ENCODE measurements at places on chromosomes 6 and 20. TPM values are rescaled to one million over a fixed set of nuclear protein-coding genes. Genes with fewer than 3 reads are reported as not detected.

Gene UBE3D
- total RNA-seq = 4.6 TPM

Gene RBM38
- total RNA-seq = 63.1 TPM

Gene MTFR2
- 22.1 TPM for total RNA-seq

Gene DEFB127
- total RNA-seq = not detected

Gene HLA-DRB5
- 0.33 TPM for total RNA-seq

- no peaks in the 10 kb centered on the region for H3K36me3 ChIP-seq
- no peak overlapping the region for H3K4me3 ChIP-seq
- no peak for DNase-seq
- no peaks in the 10 kb centered on the region for H3K4me1 ChIP-seq
These were observed 600.3 kb downstream of the CDH26 start for GRCh38 chr20:60558486-60558885.

- peak; percentile 60 for DNase-seq
- H3K27me3 ChIP-seq = no peaks in the 10 kb centered on the region
- peak overlapping the region; percentile 77 for H3K4me3 ChIP-seq
- H3K4me1 ChIP-seq = peaks cover 55% of the 10 kb centered on the region
- H3K36me3 ChIP-seq = peaks cover 3% of the 10 kb centered on the region
These were observed 8.1 kb downstream of the SYNJ2 start for GRCh38 chr6:157989541-157990289.

GRCh38 chr6:144757730-144758129, 472.6 kb downstream of the UTRN start:
- H3K36me3 ChIP-seq = peaks cover 2% of the 10 kb centered on the region
- no peaks in the 10 kb centered on the region for H3K4me1 ChIP-seq
- no peak overlapping the region for H3K4me3 ChIP-seq
- no peaks in the 10 kb centered on the region for H3K27me3 ChIP-seq
- DNase-seq = no peak

DNA sequence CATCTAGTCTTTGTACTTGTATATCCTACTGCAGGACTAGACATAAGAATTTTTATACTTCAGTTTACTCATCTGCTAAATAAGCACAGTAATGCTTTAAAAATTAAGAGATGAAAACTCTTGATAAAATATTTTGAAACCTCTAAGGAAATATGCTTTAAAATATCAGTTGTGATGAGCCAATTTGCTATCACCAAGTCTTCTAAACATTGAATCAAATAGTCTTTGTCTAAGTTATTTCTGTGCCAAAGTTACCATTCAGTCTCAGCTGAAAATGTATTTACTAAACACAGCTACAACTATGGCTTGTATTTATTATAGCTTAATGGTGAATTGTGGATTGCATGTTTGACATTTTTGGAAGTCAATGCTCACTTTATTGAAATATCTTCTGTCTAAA, 46.2 kb upstream of the RFPL4B start:
- no peaks in the 10 kb centered on the region for H3K4me1 ChIP-seq
- DNase-seq = no peak
- H3K36me3 ChIP-seq = no peaks in the 10 kb centered on the region
- H3K4me3 ChIP-seq = no peak overlapping the region
- H3K27ac ChIP-seq = no peak overlapping the region

Gene HLA-DQB2
- total RNA-seq = not detected

DNA sequence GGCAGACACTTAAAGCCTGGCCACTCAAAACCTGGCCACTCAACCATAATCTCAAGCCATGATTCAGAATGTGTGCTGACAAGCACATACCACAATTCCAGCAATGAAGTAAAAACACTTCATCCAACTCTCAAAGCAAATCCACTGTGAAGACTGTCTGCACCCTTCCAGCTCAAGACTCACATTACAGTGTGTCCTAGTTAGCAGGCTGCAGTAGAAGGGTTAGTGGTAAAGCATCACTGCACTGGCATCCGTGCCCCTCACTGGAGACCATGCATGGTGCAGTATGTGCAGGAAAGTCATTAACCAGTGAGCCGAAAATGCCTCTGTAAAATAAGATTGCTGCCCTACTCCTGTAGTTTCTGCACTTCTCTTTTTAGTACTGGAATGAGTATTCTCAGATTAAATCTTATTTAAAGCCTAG, 43.4 kb downstream of the SLC23A2 start:
- H3K36me3 ChIP-seq = peaks cover 3% of the 10 kb centered on the region
- H3K4me1 ChIP-seq = peaks cover 26% of the 10 kb centered on the region
- no peak overlapping the region for H3K4me3 ChIP-seq
- H3K27me3 ChIP-seq = no peaks in the 10 kb centered on the region

Gene DOK5
- 4.3 TPM for total RNA-seq

DNA sequence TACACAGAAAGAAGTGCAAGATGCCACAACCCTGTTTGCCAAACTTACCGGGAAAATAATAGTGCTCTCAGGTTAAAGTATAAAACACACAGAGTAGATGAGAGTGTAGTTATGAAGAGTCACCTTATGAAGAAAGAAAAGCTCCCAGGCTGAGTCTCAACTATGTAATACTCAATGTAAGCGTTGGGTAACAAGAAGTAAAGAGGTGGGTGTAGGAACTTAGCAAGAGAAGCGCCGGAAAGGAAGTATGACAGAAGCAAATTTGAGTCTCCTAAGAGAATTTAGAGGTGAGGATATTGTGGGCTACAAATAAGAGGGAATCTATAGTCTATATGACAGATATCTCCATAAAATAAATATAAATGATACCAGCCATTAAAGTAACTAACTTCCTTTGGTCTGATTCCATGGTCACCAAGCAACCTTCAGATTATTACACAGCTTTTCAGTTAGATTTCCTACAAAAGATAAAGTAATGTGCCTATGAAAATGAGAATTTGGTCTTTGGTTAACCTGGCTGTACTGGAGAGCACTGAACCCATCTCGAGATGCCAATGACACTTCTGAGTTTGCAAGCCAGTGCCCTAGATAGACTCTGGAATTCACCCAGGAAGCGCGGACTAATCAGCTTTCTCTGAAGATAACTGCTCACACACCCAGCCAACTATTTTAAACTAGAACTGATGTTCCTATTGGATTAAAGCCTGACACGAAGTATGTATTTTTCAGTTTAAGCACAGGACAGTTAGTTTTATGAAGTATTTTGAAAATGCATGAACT, 1.8 kb downstream of the TUBE1 start:
- no peak overlapping the region for H3K27ac ChIP-seq
- H3K4me1 ChIP-seq = peaks cover 7% of the 10 kb centered on the region
- no peaks in the 10 kb centered on the region for H3K27me3 ChIP-seq
- peak overlapping the region; percentile 10 for H3K4me3 ChIP-seq

- peaks cover 15% of the 10 kb centered on the region for H3K36me3 ChIP-seq
- no peak overlapping the region for H3K4me3 ChIP-seq
- no peak for DNase-seq
- no peak overlapping the region for H3K27ac ChIP-seq
- no peaks in the 10 kb centered on the region for H3K27me3 ChIP-seq
- H3K4me1 ChIP-seq = peaks cover 4% of the 10 kb centered on the region
These were observed 22.7 kb upstream of the RNF8 start for GRCh38 chr6:37331047-37331446.

- no peaks in the 10 kb centered on the region for H3K36me3 ChIP-seq
- H3K27me3 ChIP-seq = no peaks in the 10 kb centered on the region
- H3K4me1 ChIP-seq = no peaks in the 10 kb centered on the region
- H3K4me3 ChIP-seq = no peak overlapping the region
These were observed 114.3 kb downstream of the GJA1 start for GRCh38 chr6:121549736-121550135.

DNA sequence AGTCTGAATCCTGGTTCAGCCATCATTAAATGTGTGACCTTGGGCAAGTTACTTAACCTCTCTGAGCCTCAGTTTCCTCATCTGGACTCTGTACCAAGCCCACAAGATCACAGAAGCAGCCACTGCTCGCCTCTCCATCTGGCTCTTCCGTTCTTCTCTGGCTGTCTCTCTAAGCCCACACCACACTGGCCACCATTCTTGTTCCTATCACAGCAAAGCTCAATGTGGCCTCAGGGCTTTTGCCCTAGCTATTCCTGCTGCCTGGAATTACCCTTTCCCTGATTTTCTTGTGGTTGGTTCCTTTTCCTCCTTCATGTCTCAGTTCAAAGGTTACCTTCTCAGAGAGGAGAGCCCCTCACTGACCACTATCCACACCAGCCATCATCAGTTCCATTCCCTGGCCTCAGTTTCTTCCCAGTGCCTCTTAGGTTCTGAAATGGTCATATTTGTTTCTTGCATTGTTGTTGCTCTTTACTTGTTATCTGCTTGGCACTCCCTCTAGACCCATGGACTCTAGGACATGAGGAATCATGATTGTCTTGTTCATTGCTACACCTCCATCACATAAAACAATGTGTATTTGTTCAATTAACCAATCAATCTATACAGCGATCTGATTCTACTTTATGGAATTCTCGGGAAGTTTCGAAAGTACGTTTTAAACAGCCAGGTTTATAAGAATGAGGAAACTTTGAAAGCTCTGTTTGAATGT, 56.5 kb upstream of the PTPN1 start:
- H3K4me3 ChIP-seq = no peak overlapping the region
- DNase-seq = no peak
- H3K27ac ChIP-seq = no peak overlapping the region
- H3K4me1 ChIP-seq = peaks cover 11% of the 10 kb centered on the region
- no peaks in the 10 kb centered on the region for H3K36me3 ChIP-seq
- peaks cover 17% of the 10 kb centered on the region for H3K27me3 ChIP-seq
